ENCODE measurements at places on chromosomes 7 and 10.

DNA sequence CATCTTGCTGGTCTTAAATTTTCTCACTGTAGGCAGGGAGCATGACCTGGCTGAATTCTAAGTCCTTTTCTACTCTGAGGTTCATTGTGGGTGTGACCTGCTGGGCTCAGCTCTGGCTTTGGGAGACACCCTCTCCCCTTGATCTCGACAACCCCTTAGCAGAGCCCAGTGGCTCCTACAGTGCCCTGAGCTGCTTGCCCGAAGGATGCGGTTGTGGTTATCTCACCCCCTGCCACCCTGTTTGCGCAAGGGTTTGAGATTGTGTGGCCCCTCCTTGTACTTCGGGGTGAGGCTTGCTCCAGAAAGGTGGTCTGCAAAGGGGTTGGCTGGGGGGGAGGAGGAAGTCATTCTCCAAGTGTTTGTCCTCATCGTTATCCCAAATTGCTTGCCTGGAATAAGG is 55.3 kb downstream of the TCF7L2 start:
- DNase-seq = no peak

DNA sequence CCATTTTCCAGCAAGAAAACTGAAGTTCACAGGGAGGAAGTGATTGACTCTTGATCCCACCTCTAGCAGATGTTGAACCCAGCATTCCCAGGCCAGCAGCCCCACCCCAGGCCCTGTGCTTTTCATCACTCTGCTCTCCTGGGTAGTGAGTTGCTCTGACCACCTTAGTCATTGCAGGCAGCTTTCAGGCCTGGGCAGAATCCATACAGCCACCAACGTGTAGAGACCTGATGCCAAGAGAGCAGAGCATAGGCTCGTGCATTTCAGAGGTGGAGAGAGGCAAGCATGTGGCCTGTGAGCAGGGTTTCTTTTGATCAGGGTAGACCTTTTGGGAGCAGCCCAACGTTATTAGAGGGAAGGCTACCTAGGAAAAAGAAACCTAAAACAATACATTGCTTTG is 334.6 kb downstream of the PTEN start:
- DNase-seq = no peak

GRCh38 chr10:43846187-43846680 is 197.6 kb upstream of the ZNF32 start:
- DNase-seq = no peak

DNA sequence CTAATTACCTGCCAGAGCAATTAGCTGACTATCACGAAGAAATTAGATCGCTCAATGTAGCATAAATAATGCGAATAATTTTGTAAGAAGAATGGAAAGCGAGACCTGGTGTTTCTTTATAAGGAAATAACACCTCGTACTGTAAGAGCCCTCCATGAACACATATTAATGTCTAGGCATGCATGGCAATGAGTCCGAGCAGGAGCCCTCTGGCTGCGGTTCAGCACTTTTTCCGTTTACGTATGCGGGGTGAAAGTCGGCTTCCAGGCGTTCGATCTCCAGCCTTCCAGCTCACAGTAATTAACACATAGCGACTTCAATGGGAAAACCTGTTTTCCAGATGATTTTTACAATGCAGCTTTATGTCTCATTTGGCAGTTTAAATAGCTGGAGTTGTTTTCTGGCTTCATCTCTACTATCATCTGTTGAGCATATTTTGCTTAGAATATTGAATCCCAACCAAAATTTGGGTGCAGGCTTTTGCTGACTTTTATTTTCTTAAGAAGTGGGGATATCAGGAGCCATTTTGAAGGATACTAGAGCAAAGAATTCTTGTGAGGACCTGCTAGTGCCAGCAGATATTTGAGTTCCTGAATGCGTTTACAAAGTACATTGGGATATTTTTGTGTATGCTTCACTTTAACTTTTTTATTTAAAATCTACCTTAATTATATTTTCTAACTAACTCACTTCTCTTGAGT is 7.2 kb upstream of the SP8 start:
- DNase-seq = no peak

GRCh38 chr10:121597504-121598262 is 561 bp downstream of the FGFR2 start:
- no peak for DNase-seq

GRCh38 chr10:112475575-112476218 is 28.7 kb downstream of the VTI1A start:
- no peak for DNase-seq

GRCh38 chr7:17448479-17449423 is 150.3 kb downstream of the AHR start:
- DNase-seq = no peak

GRCh38 chr10:42574336-42574735 is 64.0 kb downstream of the ZNF33B start:
- no peak for DNase-seq

DNA sequence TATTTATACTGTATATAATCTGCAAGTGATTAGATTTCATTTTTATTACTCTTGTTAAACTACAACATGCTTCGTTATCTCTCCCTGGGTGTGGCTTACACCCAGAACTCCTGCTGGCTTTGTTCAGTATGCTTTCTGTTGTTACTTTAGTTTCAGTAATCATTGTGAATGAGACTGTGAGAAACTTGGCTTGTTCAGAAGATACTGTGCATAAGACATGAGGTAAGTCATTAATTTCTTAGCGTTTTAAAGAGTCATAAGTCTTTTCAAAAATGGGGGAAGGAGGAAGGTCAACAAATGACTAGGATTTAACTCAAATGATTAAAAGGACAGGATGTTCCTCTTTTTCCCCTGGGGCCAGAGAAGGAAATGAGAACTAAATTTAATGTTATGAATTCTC is 11.6 kb upstream of the ADD3 start:
- DNase-seq = no peak

- no peak for DNase-seq
These were observed 21.0 kb upstream of the GRB10 start for GRCh38 chr7:50803359-50804337.

DNA sequence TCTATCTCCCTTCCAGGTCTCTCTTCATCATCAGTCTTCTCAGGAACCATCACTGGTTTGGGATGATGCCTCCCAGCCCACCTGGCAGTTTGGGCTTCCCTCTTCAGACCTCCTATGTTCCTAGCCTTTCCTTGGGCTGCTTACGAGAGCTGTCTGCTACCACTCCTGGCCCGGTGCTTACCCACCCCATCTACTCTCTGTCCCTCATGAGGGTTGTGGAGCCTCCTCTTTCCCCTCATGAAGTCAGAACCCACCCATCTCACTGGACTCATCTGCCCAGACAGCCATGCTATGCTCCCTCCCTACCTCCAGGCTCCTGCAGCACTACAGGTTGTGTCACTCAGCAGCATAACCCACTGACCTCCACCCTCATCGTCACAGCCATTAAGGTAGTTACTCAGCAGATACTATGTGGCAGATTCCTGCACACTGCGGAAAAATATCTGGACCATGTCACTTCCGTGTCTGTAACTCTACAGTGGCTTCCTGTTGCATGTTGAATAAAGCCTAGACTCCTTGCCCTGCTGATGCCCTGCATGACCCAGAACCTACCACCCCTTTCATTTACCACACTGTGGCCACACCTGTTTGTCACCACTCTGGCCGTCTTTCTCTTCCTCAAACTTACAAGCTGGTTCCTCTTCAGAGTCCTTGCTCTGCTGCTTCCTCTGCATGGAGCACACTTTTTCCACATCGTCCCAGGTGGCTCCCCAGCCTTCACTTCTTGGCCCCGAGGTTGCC is 2.0 kb downstream of the DBNL start:
- DNase-seq = no peak

DNA sequence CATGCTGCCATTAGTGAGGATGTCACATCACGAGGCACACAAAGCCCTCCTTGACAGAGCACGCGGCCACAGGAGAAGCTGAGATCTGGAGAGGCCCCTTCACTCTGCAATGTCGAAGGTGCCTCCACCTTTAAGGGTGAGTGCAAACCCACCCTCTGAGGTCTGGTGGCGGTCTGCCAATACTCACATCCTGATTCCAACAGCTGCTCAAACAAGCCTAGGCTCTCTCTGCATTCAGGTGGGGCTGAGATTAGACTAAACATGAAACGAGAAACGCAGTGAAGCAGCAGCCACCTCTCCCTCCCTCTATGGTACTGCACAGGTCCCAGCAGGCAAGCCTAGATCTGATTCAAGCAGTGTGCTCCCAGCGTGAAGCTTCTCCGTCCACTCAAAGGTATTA is 151.8 kb downstream of the TCERG1L start:
- no peak for DNase-seq

GRCh38 chr7:113179313-113179712 is 61.0 kb upstream of the SMIM30 start:
- DNase-seq = no peak

GRCh38 chr7:94253686-94254085 is 141.0 kb upstream of the COL1A2 start:
- DNase-seq = no peak

DNA sequence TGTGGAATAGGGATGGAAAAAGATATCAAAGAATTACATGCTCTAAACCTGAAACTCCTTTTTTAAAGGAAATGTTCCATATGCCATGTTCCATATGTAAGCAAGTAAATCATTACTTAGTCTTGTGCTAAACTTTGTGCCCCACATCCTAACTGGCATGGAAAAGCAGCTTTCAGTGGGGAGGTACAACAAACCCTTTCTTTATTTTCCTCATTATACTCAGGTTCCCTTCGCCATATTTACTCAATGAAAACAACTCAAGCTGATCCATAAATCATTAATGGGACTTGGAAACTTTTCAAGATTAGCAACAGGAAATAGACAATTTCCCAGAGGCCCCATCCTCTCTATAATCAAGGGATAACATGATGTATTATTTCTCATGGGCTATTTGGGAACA is 56.0 kb downstream of the GSAP start:
- DNase-seq = no peak

DNA sequence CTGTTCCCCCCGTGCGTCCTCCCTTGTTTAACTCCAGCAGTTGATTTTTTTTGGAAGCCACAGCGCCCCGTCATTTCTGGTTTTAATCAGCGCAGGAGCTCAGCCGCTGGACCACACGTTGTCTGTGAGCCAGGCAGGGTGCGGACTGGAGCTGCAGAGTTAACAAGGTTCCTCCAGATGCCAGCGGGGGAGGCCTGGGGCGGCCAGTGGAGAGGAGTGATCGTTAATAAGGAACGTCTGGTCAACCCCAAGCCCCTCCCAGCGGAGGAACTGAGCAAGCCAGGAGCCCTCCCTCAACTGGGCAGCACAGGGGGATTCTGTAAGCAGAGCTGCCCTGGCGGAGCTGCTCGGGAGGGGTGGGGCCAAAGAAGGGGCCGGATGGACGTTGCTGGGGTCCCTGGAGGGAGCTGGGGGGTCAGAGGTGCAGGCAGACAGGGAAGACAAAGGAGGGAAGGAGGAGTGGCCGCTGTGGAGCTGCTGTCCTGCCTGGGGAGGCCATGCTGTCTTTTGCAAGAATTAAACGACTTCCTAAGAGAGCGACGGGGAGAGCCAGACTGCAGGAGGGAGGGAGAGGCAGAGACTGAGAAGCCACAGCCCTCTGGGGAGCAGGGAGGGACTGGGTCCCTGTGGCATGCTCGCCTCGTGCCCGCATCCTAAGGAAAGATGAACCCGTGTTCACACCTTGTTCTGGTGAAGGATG is 537.1 kb upstream of the FOXK1 start:
- DNase-seq = no peak

DNA sequence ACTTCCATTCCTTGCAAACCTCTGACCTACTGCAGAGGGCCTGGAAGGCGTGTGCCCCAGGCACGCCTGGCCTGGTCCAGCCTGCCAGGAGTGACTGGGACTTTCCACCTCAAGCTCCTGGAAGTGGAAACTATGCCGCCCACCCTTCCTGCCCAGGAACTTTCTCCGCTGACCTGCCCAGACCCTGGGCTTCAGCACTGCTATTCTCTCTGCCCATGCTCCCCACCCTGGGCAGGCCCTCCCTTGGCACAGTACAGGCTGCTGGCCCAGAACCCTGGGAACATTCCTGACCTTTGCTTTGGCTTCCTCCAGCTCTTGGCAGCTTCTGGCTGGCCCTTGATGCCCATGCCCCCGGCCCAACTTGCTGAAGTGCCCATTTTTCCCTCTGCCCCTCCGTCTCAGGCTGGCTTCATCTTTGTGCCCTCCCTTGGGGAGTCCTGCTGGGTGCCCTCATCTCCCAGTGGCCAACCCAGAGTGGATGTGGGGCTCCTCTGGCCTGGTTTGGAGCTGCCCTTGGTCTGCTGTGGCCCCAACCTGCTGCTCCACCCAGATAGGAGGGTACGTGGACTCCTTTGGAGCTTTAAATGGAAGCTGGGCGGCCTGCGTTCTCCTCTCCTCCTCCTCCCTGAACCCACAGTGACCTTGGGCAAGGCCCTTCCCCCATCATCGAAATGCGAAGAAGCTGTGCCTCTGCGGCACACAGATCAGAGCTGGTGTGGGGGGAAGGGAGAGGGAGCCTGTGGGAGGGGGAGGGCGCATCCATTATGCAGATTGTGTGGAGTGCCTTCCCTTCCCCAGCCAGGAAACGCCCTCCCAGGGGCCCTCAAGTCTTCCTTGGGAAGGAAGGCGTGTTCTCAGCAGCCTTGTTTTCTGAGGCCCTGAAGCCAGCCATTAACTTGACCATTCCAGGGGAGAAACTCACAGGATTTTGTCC is 3.4 kb downstream of the MMRN2 start:
- no peak for DNase-seq

DNA sequence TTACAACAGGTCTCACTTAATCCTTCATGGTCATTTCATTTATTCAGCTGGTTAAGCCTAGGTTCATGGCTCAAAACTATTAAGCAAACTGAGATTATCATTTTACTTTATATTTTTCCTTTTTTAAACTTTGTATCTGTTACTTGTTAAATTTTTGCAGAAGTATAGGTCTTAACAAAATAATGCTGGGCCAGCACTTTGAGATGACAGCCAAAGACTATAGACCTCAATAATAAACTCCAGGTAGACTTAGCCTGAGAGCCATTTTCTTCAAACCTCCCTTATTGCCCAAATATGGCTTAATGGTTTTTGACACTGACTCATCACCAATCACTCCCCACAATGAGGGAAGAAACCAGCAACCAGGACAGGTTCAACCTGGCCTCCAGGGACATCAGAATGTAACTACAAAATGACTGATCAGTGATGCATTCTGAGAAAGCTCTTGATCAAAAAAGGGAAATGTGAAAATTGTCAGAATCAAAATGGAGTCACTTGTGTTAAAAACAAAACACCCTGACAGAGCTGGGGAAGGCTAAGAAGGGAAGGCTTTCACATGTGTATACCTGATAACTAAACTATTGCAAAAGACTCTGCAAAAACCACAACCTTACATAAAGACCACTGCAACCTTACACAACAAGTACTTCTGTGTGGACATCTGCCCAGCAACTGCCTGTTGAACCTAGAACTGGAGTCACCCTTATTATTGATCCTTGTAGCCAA is 2.1 kb upstream of the CCDC126 start:
- DNase-seq = no peak

GRCh38 chr10:15879058-15879457 is 18.8 kb upstream of the MINDY3 start:
- DNase-seq = no peak

GRCh38 chr10:86188326-86188725 is 178.3 kb downstream of the GRID1 start:
- DNase-seq = no peak
